ENCODE measurements at places on chromosomes 1 and 21.

- DNase-seq, result no peak
Observed at GRCh38 chr1:10353693-10354092, 45.2 kb upstream of the PGD start.

DNA sequence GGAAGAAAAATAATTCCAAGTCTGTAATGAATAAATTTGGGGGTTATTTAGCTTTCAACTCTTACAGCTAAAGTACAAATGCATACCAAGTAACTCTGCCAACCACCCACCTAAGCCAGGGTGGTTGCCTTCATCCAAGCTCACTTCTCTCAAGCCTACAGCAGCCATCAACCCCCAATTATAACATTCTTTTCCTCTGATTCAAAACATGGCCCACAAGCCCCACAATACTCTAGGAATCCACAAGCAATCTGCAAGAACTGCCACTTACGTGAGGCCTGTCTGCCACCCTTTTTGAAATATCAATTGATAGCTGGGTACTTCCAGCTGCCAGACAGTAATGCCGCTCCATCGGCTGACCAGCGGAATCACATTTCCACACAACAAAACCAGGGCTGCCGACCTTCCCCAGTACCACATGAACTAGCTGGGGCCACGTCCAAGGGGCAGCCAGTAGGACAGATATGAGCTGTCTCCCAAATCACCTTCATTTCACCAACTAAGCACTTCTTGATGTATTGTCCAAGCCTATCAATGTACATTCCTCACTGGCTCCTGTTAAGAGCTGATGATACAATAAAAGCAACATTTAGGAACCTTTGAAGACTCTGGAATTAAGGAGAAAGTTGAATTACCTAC is 3.2 kb downstream of the LBR start:
- DNase-seq, result no peak

- DNase-seq, result no peak
Observed at GRCh38 chr1:11550664-11551283, 71.8 kb downstream of the DISP3 start.

DNA sequence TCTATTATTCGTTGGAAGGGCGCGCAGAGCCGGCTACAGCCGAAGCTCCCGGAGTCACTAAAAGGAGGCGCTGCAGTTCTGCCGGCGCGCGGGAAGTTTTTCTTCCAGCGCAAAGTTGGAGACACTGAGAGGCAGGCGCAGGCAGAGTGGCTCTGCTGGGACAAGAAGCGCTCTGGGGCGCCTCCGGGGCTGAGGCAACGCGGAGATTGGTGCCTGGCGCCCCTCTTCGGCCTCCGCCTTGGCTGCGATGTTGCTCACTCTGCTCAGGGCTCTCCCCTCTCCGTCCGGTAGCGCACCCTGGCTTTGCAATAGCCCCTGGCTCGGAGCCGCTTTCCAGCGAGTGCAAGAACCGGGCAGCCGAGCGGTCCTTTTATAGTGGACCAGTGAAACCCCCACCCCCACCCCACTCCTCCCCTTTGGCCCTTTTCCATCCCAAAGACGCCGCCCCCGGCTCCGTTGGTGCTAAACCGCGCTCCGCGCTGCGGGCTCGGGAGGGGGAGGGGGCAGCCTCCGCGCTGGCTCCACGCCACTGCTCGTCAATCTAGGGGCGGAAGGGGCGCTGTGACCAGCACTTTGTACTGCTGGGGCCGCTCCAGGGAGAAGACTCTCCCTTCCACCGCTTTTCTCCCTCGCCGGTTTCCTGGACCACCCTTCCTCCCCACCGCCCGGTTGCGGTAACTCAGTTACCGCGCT is at the start of gene ADAMTS1:
ADAMTS1 (minus strand) TSS at position 344 of the 693 bp plus-strand sequence. CDS start 455 bp downstream, outside the sequence.
- no peak for DNase-seq

DNA sequence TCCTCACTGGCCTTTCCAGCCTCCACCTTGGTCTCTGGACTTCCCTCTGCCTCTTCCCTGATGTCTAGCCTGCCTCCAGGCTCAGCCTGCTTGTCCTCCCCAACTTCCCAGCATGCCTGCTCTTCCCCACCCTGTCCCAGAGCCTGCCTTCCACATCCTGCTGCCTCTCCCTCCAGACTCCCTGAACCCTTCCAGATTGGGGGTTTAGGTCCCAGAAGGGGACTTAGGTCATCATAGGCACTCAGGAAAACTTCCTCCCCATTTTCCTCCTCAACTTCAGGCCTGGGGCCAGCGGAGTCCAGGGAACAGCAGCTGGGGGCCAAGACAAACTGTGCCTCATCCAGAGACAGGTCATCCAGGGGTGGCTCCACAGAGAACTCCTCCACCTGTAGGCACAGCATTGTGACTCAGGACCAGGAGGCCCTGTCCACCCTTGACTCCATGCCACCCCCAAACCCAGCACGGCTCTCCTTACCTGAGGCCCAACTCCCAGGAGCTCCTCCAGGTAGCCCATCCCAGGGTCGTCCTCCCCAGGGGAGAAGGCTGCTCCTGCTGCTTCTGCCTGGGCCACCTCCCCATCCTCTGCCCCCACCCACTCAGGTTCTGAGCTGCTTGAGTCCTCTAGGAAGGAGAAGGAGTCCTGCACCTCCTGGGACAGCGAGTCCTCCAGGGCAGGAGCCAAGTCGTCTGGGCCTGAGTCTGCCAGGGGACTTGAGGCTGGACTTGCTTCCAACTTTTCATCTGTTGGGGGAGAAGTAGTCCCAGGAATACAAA is 3.4 kb upstream of the USF1 start:
- no peak for DNase-seq

- no peak for DNase-seq
Observed at GRCh38 chr1:94936861-94937620, 10.1 kb upstream of the CNN3 start.

GRCh38 chr1:20158358-20159070 is 19.4 kb downstream of the PLA2G2F start:
- no peak for DNase-seq

DNA sequence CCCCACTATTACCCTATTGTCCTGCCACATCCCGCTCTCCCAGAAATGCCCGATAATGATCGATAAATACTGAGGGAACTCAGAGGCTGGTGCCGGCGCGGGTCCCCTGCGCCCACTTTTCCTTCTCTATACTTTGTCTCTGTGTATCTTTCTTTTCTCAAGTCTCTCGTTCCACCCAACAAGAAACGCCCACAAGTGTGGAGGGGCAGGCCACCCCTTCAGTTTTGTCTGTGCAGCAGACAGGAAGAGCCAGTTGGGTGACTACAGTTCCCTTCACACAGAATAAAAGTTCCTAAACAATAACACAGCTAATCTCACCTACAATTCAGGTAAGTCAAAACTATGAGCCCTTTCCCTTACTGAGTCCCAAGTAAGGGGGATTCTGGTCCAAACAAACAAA is 423.7 kb downstream of the SMYD3 start:
- DNase-seq, result no peak

DNA sequence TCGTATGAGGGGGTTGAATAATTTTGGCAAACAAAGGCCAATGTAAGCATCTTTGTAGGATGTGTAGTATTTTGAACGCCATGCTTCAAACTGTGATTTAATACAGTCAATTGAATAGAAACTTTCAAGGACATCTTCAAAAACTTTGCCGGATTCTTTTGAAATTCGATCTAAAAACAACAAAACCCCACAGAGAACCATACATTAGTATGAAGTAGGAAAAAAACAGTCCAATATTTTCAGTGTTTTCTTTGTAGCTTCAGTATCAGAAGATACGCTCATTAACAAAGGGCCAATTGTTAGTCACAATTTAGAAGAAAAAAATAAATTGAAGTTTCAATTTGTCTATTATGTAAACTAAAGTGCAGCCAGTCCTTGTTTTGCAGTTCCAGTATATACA is 20.7 kb upstream of the SYNJ1 start:
- no peak for DNase-seq

DNA sequence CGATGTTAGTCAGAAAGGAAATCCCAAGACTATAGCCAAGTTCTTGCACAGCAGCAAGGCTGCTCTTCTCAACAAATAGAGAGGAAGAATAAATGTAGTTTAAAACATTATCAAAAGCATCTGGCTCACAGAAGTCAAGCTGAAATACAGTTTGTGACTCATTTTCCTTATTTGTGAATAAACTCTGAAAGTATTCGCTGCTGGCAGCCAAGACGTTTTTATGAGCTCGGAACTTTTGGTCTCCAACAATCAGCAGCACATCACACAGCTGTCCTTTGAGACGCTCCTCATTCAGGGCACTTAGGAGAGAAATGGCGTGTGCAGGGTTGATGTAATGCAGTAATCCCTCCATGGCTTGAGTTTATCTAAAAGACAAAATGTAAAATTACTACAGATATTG is 16.4 kb downstream of the ZBTB21 start:
- no peak for DNase-seq

Data from activated CD4-positive, alpha-beta T cell treated with anti-CD3 and anti-CD28 coated beads for 1 hour (primary cell).